Activated CD4-positive, alpha-beta T cell treated with anti-CD3 and anti-CD28 coated beads for 36 hours (primary cell): ENCODE measurements at places on chromosomes 5 and 9. TPM values are rescaled to one million over a fixed set of nuclear protein-coding genes. Genes with fewer than 3 reads are reported as not detected.

- no peak for DNase-seq
Observed at GRCh38 chr5:136432705-136433104, 67.4 kb upstream of the TRPC7 start.

The OR1Q1 gene
- total RNA-seq = not detected

DNA sequence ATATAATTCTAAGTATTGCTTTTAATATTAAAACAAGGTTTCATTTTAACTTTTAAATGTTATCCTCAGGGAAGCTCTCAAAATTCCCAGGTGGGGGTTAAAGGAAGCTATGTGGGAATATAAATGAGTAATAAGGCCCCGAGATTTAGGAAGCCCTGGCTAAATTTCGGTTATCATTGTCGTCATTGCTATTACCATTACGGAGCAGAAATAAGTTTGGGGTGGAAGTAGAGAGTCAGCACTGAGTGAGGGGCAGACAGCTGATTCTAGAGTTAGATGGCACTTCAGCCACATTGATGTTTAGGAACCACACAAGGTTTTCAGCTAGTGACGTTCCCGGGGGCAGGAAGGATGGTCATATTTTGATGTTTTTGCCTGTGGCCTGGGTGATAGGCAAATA lies 74.9 kb downstream of the NREP start:
- no peak for DNase-seq

- DNase-seq = peak; percentile 51
Observed at GRCh38 chr9:134442486-134443173, 116.4 kb downstream of the RXRA start.

The TERT gene
- total RNA-seq = 8.5 TPM

The NCBP1 gene
- total RNA-seq = 42.2 TPM

- DNase-seq = no peak
Observed at GRCh38 chr5:3321119-3321760, 274.4 kb upstream of the IRX1 start.

DNA sequence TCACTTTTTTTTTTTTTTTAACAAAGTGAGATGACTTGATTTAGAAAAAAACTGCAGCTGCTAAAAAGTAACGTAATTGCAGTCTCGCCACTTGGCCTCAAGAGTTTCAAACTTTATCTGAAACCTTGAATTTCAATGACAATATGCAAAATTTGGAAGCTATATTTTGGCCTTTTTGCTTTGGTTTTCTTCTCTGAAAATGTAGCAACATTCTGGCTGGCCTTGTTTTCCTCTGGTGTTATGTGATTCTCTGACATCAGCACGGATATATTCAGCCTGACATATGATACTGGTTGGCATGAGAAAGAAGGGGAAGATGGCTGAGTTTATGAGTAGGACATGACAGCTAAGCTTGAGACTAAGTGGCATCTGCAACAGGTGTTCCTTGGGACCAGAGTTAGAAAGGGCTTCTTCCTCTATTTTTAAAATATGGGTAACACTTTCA lies 136.5 kb downstream of the MEF2C start:
- no peak for DNase-seq

The ADAMTS19 gene
- total RNA-seq = not detected

- DNase-seq = no peak
Observed at GRCh38 chr9:135647884-135648283, 8.5 kb upstream of the GLT6D1 start.

The SLC36A3 gene
- total RNA-seq = not detected

The OR1N2 gene
- not detected for total RNA-seq

The LCN15 gene
- not detected for total RNA-seq

DNA sequence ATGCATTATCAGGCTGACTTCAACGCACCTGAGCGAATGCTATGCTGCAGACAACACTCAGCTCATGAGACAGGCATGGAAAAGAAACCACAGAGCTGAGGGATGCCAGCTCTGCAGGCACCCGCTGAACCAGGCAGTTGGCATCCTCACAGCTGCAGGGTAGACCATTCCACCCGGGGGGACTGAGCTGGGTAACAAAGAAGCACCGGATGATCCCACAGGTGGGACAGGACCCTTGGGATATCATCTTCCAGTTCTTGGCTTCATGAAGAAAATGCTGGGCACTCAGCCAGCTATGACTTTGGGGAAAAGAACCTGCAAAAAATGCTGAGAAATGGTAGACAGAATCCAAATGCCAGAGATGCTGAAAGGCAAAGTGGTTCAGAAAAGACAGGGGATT lies 9.6 kb downstream of the EPB41L4B start:
- DNase-seq = no peak

The MATR3 gene
- total RNA-seq = 133 TPM

The REEP2 gene
- total RNA-seq = 5.6 TPM

DNA sequence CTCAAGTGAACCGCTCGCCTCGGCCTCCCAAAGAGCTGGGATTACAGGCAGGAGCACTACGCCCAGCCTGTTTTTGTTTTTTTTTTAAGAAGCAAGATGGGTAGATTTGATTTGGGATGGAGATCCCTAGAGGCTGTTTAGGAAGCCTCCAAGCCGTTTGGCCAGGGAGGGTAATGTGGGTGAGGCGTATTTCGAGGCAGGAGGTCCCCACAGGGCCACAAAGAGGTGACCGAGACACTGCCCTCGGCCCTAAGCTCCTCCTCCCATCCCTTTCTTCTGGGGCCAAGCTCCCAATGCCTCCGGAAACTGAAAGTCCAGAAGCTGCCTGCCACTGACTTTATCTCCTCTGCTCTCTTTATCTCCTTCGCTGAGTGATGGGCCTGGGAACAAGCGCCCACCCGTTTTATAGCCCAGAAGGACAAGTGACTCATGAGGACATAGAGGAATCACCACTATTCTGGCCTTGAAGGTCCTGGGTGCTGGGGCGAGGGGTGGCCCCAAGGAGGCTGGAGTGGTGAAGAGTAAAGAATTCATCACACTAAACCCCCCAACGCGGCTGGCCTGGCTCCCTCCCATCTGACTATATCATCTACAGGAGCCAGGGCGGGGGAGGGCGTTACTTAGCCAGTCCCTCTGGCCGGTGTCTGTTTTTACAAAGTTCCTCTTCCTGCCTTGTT lies 2.0 kb upstream of the RALGDS start:
- no peak for DNase-seq

The FGF18 gene
- not detected for total RNA-seq

DNA sequence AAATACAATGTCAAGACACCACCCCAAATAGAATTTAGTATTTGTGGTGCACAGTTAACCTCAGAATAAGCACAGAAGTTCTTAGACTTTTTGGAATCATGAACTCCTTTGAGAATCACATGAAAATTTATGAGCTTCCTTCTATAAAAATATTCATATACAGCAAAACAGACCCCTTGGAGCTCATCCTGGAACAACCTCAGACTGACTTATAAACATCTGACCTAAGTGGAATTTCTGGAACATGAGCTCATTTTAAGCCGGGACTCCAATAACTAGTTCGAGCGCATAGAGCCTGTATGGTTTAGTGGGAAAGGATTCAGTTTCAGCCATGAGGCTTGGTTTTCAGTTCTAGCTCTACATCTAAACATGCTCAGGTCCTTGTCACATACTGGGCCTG lies 192.3 kb downstream of the DEPDC1B start:
- no peak for DNase-seq

DNA sequence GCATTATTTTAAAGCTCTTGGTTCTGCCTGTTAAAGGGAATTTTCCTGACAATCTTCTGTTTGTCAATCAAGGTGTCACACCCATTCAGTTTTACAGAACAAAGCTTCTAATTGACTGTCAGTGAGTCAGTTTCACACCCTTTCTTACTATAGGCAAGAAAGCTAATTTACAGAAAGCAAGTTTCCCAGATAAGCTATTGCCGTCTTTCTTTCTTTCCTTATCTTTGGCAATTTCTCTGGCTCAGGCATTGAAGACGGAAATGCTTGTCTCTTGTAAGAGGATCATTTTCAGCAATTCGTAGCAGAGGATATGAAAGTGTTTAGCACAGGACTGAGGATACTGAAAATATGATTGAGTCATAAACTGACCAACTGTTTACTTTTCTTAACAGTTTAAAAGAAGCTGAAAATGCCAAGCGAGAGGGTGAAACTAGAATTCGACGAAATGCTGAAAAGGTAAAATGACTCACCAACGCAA lies 27.0 kb downstream of the SPINK5 start:
- DNase-seq = no peak

The ANKRD18B gene
- 1.5 TPM for total RNA-seq

DNA sequence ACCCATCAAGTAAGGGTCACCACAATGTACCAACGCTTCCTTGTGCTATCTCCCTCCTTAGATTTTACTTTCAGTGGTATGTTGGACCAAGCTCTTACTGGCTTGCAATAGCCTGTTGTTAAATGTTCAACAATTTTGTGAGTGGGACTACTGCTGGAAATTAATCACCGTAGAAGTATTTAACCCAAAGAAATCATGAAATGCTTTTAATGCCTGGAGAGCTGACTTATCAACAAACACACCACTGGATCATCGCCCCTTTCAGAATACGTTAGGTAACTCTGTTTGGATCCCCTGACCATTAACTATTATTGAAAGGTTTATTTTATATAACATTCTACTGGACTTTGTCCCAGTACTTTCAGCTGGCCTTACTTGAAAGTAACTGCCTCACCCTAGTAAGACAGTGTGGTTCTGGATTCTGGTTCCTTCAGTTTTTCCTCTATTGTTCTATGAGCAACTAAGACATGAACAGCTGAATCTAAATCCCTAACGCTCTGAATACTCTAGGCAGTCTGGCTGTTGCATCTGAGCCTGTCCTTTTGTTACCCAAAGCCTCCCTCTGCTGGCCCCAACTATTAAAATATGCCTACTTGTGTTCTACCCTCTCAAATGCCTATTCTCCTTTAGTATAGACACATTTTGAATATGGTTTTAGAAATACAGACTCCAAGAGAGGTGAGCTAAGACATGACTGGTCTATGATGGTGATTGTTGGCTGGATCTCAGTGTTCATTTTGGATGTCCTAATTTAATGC lies 1203.4 kb upstream of the DMAC1 start:
- no peak for DNase-seq

The TPPP gene
- 0.21 TPM for total RNA-seq

DNA sequence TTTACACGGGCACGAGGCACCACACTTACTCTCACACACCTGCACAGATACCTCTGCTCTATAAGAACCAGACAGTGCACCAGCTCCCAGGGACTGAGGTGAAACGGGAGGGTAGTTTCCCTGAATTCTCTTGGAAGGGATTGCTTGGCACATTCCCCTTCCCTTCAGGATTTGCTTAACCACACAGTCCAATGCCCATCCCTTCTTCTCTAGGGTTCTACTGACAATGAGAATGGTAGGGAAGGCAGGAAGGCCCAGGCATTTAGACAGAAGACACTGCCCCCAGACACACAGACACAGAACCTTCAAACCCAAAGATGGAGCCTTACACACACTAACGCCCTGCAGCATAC lies 704 bp upstream of the LHX6 start:
- DNase-seq = no peak

- DNase-seq = no peak
Observed at GRCh38 chr5:9707732-9708462, 77.7 kb upstream of the TAS2R1 start.

The HACD4 gene
- total RNA-seq = 2.7 TPM

- no peak for DNase-seq
Observed at GRCh38 chr5:89573345-89573744, 690.4 kb upstream of the MEF2C start.

DNA sequence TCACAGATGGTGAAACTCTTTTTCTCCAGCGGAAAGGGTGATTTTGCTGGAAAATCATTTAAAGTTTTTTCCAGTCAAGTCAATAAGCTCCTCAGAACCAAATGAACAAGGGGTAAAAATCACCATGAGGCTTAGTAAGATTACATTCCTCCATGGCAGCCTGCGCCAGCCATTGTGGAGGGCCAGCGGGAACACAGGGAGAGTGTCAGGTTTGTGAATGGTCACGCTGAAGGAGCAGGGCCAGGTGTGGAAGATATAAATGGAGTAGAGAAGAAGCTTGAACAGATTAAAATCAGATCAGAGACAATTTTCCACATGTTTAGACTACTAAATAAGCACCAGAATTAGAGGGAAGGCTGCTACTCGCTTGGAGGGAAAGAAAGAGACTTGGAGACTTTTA lies 208.8 kb downstream of the NR3C1 start:
- DNase-seq = no peak

The SUSD3 gene
- 57.9 TPM for total RNA-seq

DNA sequence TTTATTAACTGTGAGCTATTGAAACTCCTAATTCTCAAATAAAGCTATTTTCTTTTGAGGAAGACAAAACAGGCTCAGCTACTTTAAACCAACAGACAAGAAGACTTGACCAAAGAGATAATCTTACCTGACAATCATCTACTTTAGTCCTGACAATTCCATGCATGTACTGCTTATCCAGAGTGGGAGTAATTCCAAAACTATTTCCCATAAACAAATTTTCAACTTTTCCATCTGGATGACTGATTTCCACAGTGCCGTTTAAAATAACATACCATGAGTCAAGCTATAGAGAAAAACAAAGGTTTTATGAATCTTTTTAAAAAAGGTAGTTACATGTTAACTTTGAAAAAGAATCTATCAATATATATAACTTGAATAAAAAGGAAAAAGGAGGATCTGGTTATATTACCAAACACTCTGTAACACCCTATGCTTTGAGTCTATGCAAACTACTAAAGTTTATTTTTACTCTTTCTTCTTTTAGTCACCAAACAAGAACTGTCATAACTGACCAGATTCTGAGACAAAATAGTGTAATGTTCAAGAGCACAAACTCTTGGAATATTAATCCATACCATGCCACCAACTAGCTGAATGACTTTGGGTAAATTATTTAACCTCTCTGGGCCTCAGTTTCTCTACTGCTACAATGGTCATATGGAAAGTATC lies 129.7 kb downstream of the RAPGEF6 start:
- no peak for DNase-seq

DNA sequence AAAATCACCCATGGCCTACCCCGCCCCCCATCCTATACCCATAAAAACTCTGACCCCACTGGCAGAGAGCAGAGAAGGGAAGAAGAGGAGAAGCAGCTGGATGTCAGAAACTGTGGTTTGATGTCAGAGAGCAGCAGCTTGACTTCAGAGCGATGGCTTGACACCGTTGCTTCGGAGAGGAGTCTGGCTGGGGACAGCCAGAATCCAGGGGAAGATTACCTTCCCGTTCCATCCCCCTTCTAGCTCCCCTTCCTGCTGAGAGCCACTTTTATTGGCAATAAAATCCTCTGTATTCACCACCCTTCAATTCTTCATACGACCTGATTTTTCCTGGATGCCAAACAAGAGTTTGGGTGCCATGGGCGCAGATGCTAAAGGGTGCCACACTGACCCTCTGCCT lies 138.0 kb downstream of the DCP2 start:
- DNase-seq = no peak

The PELO gene
- total RNA-seq = 12.8 TPM

The DTWD2 gene
- 4.5 TPM for total RNA-seq
